ENCODE measurements at places on chromosomes 12 and 14. TPM values are rescaled to one million over a fixed set of nuclear protein-coding genes. Genes with fewer than 3 reads are reported as not detected.

The PLD4 gene
- under 0.01 TPM for total RNA-seq

The LIN7A gene
- 0.07 TPM for total RNA-seq

The EPYC gene
- total RNA-seq = not detected

The RASAL1 gene
- not detected for total RNA-seq

The POTEG gene
- total RNA-seq = not detected

The ARHGEF25 gene
- 5.3 TPM for total RNA-seq

The HCAR1 gene
- under 0.01 TPM for total RNA-seq

The PZP gene
- total RNA-seq = 0.40 TPM

The PTPRO gene
- not detected for total RNA-seq

The OTUB2 gene
- 0.53 TPM for total RNA-seq

The MYH6 gene
- total RNA-seq = not detected

The SMCO2 gene
- 0.13 TPM for total RNA-seq

The EIF2S1 gene
- 231 TPM for total RNA-seq

The CCNT1 gene
- total RNA-seq = 20.5 TPM
